ENCODE measurements at places on chromosomes 7 and 10.
A peak's percentile ranks its signal among the peaks of the same experiment; 100 is the strongest.

DNA sequence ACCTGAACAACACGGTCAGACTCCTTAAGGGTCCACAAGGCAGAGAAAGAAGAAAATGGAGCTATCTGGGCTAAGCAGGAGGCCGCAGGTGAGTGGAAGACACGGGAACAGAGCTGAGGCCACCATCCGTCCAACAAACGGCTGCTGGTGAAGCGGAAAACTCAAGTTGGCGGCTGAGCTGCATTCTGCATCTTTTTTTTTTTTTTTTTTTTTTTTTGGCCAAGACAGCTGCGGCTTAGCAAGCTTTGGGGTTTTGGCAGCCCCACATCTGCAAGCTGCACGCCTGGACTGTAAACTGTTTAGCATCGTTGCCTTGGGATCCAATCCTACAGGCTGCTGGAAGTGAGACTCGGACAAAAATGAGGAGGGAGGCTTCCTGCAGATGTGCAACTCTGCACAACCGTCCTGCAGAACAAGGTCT, 37.4 kb downstream of the RGS10 start:
- no peak for DNase-seq

- peak; percentile 82 for DNase-seq
These were observed 80.5 kb downstream of the ELAPOR2 start for GRCh38 chr7:86978808-86979506.

GRCh38 chr10:99487125-99487807, 45.5 kb upstream of the NKX2-3 start:
- DNase-seq = no peak

- no peak for DNase-seq
These were observed 17.3 kb upstream of the ARL4A start for GRCh38 chr7:12670000-12670729.

- no peak for DNase-seq
These were observed 61.2 kb upstream of the TMEM72 start for GRCh38 chr10:44849936-44850335.

GRCh38 chr10:67612577-67613537, 83.1 kb downstream of the CTNNA3 start:
- peak; percentile 70 for DNase-seq

DNA sequence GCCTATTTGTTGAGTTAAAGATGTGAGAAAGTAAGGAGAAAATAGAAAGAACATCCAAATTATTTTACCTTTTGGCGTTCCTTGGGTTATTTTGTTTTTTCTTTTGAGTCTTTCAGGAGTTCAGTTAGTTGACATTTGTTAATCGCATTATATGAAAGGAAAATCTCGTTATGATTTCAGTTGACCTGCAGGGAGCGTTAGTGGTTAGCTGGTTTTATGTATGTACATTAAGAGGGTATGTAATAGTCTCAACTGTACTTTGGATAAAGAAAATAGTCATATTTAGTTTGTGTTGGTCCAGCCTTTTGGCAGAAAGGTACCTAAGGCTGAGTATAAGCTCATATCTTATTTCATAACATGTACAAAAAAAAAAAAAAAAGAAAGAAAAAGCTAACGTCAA, 4.0 kb downstream of the BMPER start:
- DNase-seq = no peak

- DNase-seq = no peak
These were observed 96.0 kb upstream of the PRPS1L1 start for GRCh38 chr7:18123508-18124239.

DNA sequence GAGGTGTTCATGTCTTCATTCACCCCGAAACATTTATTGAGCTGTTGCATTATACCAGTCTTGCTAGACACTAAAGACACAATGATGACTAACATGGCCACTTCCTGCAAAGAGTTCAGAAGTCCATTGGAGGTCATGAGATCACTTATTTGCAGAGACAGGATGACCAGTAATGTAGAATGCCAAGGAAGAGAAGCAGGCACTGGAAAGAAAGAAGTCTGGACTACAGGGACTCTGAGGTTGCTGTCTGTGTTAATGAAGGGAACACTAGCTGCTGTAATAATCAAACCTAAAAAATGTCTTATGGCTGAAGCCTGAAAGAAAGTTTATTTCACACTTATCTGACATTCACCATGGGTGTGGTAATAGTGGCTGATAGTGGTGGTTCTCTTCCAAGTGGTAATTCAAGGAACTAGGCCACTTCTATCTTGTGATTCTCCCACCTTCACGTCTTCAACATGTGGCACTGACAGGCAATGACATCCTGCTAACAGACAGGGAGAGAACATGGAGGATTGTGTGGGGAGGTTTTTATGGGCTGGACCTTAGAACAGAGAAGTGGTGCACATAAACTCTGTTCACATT, 89.2 kb upstream of the MKLN1 start:
- peak; percentile 25 for DNase-seq

GRCh38 chr10:88946965-88947590, 5.5 kb downstream of the ACTA2 start:
- no peak for DNase-seq

DNA sequence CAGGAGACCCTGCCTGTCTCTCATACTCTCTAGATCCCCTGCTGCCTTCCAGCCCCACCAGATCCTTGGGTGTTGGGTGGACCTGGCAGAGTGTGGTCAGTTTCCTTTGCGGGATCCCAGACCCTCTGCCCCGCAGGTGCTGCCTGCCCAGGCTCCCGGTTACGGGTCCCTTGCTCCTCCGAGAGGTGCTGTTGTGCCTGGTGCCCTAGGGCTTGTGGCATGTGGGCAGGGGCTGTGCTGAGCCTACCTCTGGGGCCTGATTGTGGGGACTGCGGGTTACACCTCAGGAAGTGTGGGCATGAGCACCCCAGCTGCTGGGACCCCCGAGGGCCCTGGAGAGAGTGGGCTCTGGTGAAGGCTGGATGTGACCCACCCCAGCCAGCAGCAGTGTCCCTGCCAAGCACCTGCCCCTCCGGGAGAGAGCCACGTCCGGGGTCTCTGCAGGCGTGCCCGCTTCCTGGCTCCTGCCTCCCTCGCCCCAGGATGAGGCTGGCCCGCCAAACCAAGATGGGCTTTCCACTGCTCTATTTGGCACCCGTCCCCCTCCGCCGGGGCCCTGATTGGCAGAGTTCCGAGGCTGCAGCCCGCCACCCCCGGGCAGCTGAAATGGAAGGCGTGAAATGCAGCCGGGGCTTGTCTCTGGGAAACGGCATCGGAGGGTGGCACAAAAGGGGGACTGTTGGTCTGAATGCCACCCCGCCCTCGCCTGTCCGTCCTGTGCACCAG, 17.0 kb downstream of the CLIP2 start:
- no peak for DNase-seq

- DNase-seq = no peak
These were observed 91.6 kb downstream of the MYOF start for GRCh38 chr10:93390306-93391090.

DNA sequence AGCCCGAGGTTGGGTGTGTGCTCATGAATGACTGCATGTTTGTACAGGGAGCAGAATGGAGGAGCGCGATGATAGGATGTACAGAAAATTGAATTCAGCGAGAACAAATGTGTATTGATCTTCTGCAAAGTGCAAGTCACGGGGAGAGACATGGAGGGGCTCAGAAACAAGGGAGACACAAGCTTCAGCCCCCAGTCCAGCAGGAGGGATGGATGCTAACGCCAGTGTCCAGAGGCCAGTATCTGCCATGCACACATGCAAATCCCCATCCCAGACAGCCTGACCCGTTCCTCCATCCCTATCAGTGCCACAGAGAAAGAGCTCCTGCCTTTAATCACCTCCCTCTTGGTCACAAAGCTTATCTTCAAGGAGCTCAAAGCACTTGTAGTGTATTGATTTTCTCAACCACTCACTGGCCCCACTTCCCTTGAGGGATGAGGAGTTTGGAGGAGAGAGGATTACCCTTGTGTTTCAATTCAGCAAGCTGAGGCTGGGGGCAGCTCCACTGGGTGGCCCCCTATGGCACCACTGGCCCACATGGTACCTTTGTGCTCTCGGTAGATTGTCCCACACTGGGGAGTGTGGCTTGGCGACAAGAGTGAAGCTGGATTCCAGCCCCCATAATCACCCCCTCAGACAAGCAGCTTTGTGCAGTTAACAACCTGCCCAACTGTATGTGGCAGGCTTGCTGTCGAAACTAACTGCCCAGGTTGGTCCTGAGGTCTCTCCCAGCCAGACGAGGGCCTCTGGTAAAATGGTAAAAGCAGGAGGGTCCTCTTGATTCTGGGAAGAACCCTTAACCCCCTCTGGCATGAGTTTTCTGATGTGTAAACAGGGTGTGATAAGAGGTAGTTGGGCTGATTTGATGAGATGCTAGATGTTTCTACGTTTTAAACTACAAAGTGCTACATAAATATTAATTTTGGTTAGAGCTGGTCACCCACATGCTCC, 151.6 kb upstream of the UNC5B start:
- no peak for DNase-seq

GRCh38 chr7:128878226-128879105, 15.8 kb downstream of the ATP6V1F start:
- DNase-seq = no peak

All from CD4-positive, CD25-positive, alpha-beta regulatory T cell (primary cell).